HEK293T (cell line): ENCODE measurements at places on chromosomes 11 and 22.

- no peak for DNase-seq
Measured at GRCh38 chr11:98835335-98835734, 185.4 kb upstream of the CNTN5 start.

- peak; percentile 15 for DNase-seq
Measured at GRCh38 chr11:18321578-18321968, 367 bp downstream of the HPS5 start.

- DNase-seq, result peak; percentile 37
Measured at GRCh38 chr22:28798810-28799605, 1.4 kb downstream of the XBP1 start.

- no peak for DNase-seq
Measured at GRCh38 chr11:126411971-126412381, 56.5 kb downstream of the ST3GAL4 start.

GRCh38 chr11:95652002-95652472 is 137.5 kb downstream of the FAM76B start:
- DNase-seq, result no peak

DNA sequence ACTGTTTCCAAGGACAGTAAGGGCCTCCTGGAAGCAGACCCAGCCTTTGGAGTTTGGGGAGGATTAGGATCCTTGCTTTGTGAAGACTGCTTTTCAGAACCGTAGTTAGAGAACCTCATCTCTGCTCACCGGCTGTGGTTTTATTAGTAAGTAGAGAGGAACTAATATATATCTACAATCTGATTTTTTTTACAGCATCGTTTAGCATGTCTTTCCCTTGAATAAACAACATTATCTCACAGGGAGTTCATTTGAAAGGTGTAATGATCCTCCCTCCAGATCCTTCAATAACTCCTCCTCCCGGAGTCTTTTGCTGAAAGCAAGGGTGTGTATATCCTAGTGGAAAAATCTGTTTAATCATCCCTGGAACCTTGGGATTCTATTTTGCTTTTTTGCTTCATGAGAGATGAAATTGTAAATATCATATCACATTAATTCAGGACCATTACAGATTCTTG is 132.7 kb downstream of the DBX1 start:
- no peak for DNase-seq

GRCh38 chr22:43824724-43825420 is 12.8 kb upstream of the EFCAB6 start:
- DNase-seq, result no peak

GRCh38 chr11:122628810-122629555 is 26.5 kb upstream of the UBASH3B start:
- DNase-seq, result peak; percentile 78

GRCh38 chr11:72553706-72554105 is 119.4 kb upstream of the CLPB start:
- DNase-seq, result no peak

DNA sequence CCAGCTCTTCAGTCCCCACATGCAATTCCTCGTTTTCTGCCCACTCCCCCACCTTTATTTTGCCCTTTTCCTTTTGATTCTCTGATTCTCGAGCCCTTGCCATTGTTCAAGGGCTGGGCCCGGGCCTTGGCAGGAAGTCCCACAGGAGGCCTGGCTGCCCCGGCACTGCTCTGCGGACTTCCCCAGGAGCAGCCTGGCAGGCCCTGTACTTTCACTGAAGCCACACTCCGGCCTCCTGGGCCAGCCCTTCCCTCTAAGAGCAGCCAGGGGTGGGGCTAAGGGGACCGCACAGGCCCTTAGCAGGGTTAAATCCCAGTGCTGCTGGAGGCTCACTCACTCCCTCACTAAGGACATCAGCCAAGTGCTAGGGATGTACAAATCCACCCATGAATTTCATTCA is 4.1 kb downstream of the LRRC32 start:
- DNase-seq, result no peak

DNA sequence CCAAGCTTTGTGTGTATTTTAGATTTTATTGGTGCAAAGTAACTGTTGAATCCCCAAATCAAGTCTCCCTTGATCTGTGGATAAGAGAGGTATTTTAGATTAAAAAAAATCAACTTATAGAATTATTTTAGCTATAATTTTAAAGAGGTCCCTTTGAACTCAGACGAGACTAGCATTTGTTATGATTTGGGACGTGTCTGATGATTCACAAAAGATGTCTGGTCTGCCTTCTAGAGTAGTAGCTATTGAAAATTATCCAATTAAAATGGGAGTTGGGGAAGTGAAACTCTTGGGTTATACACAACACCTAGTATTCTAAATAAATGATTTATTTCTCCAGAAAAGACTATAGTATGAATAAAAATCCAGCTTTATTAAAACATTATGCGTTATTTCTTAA is 227.9 kb upstream of the GRIA4 start:
- DNase-seq, result no peak

DNA sequence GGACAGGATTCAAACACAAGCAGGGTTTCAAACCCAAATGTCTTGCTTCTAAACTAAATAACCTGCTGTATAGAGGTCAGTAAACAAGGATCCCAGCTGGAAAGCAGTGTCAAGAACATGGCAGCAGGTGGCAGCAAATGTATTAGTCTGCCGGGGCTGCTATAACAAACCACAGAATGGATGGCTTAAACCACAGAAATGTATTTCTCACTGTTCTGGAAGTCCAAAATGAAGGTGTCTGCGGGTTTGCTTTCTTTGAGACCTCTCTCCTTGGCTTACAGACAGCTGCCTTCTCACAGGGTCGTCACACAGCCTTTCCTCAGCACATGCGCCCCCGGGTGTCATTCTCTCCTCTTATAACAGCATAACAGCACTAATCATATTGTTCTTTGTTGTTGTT is 65.1 kb upstream of the LRRC55 start:
- peak; percentile 41 for DNase-seq

DNA sequence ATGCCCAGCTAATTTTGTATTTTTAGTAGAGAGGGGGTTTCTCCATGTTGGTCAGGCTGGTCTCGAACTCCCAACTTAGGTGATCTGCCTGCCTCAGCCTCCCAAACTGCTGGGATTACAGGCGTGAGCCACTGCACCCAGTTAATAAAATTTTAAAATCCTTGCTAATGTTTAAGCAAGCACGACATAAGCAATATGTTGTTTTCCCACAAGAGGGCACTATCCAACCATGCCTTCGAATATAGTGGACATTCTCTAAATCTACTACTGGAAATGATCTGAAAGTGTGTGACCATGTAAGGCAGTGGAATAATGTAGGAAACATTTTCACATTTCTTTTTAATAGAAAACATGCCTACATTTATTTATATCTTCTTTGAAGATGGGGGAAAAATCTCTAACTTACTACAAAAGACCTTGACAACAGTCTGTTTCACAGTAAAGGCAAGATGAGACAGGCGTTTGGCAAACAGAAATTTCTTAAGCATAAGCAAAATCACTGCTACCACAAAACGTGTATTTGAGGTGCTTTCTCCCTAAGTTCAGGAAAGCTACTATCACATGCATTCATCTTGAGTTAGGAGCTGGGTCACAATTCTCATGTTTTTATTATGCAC is 38.2 kb downstream of the PITPNB start:
- peak; percentile 54 for DNase-seq

DNA sequence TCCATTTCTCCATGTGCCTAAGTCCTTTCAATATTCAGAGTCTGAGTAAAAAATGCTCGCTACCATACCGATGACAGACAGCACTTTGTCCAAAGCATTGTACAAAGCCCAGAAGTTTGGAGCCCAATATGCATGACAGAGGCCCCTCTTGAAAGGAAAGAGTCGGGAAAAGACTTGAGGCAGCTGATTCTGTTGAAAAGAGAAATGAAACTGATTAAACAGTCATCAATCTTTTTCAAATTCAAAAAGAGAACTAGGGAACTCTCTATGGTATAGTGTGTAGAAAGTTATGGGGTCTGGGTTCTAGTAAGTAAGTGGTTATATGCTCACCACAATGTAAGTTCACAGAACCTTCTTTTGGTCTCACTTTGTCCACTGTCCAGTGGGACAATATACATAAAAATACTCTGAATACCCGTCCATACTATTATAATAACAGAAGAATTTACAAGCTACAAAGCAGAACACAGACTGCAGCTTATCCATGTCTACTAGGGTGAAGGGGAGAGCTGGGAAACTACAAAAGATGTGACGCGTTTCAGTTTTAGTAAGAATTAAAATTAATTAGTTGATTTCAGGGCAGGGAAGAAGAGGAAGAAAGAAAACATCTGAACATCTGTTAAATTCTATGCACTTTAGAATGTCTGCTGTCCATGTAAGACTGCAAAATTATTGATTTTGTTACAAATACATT is 26.7 kb downstream of the ALG8 start:
- DNase-seq, result no peak

- no peak for DNase-seq
Measured at GRCh38 chr11:12775955-12776354, 101.7 kb downstream of the TEAD1 start.

DNA sequence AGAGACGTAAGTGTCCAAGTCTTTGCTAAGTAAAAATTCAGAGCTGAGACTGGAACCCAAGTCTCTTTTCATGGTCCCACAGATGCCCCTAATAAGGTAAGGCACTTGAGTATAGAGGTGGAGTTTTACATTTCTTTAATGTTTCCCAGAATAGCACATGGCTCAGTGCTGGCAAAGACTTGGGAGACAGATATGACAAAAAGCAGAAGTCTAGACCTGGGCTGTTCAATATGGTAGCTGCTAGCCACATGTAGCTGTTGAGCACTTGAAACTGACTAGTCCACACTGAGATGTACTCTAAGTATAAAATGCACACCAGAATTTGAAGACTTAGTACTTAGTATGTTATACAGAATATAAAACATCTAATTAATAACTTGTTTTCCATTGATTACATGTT is 17.6 kb downstream of the VSTM5 start:
- no peak for DNase-seq

- no peak for DNase-seq
Measured at GRCh38 chr22:31692186-31692886, 30.3 kb upstream of the PISD start.

GRCh38 chr22:49344656-49345055 is 483.0 kb downstream of the BRD1 start:
- no peak for DNase-seq

- DNase-seq, result no peak
Measured at GRCh38 chr11:63613517-63614135, 607 bp downstream of the PLAAT3 start.

DNA sequence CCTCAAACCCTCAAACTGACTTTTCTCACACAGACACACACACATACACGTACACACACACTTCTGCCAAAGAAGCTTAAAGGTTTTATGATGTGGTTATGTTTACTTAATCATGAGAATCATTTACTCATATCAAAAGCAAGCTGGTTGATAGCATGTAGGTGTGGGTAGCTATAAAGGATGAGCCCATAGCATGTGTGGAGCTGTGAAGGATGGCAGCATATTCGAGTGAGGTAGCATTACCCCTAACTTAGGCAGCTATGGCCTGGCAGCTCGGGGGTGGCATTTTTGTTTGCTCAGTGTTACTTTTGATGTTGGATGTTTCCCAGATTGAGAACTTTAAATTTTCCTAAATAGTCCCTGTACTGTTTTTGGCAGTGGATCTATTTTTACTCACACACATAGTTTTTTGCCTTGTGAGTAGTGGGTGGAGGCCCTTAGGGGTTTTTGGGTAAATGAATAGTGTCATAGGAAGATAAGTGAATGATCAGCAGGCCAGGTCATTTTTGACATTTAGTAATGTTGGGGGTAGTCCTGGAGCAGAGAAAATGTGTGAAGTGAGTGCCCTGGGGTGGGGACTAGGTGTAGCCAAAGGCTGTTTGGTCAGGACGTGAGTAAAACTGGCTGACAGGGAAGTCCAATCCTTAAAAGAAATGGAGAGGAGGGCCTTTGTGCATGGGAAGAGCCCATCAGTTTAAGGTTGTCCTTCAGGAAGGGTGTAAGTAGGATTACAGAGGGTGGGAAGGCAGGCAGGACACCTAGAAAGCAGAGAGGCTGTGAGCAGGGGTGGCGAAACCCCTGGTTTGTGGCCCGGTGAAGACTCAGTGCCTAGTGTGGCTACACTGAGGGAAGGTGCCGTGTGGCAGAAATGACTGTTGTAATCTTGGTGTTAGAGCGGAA is 7.1 kb downstream of the YWHAH start:
- DNase-seq, result no peak

DNA sequence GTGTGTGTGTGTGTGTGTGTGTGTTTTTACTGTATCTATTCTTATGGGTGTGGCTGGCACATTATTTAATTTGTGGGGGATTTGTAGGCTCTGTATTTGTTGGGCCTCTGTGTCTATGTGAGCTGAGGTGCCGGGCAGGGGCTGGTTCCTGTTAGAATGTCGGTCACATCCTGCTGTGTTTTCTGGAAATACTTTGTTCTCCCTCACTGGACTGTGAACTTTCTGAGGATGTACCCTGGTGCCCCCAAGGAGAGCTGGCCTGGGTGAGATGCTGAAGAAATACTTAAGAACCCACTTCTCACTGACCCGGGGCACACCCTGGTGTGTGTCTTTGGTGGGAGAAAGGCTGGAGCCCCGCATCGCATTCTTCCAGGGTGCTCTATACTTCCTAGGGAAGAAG is 28.6 kb downstream of the KIAA1671 start:
- no peak for DNase-seq

GRCh38 chr11:45839204-45839603 is 8.1 kb upstream of the CRY2 start:
- DNase-seq, result no peak

- no peak for DNase-seq
Measured at GRCh38 chr11:11845071-11845470, 3.3 kb downstream of the USP47 start.

DNA sequence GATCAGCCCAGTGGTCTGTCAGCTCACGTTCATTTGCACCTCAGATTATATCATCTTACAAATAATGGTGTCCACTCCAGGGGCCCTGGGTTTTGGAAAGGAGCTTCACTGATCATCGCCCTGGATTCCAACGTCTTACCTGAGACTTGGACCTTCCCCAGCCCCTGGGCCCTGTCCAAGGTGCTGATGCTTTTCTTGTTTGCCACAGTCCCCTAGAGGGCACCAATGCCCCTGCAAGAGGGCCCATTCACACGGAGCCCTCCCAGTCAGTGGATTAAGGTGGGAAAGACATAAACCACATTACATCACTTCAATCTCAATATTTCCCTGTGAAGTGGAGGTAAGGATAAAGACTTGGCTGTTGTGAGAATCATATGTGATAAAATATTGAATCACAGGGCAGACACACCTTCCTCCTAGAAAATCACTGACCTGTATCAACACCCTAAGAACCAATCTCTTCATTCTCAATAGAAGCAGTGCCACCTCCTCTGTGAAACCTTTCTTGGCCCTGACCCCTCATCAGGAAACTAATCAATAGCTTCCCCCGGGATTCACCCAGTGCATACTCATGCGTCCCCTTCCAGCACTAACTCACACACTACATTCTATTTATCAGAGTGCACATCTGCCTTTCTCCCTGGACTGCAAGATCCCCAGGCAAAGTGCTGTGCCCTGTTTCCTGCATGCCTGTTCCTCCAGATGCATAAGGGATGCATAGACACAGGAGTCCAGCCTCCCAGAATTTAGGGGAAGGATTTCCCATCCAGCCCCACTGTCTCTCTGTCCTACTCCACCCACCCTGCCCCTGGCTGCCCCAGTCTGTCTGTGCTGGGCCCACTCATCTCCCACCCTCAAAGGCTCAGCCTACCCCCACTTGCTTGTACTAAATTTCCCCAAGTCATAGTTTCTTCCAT is 167.0 kb downstream of the BUD13 start:
- DNase-seq, result peak; percentile 69
